ENCODE measurements at places on chromosomes 6 and 20.

- peak; percentile 22 for DNase-seq
Observed at GRCh38 chr6:36851149-36851614, 11.9 kb upstream of the CPNE5 start.

GRCh38 chr20:37349517-37350491 is 3.9 kb downstream of the SRC start:
- DNase-seq, result no peak

- no peak for DNase-seq
Observed at GRCh38 chr6:150464966-150465365, 96.2 kb downstream of the IYD start.

- DNase-seq, result peak; percentile 1
Observed at GRCh38 chr6:76633259-76633658, 560.8 kb upstream of the IMPG1 start.

DNA sequence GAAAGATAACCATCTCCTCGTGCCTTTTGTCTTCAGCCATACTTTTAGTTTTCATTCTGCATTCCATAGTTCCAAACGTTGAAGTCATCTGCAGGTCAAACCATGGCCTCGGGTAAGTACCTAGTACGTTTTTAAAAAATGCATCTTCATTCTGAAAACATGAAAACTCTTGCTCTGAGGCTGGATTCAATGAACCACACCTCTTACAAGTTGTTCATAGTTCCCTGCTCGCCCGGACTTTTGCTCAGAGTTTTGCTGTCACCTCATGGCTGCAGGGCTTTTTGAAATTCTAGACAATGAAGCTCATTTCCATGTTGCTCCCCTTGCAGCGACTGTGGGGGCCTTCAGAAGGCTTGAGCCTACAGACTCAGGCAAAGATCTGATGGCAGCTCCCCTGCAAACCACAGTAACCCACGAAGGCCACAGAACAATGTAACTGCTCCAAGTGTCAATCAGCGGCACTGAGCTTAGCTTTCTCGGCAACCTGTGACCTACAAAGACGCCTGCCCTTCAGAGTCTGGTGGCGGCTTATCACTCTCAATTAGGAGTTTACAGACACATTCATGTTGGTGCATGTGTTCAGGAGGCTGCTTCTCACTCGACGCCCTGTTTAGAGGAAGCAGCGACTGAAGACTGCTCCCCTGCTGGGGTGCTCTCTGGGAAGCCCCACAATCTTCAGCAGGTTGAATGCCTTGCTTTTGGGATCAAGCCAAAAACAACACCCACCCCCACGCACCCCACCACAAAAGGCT is 61.2 kb downstream of the FOXC1 start:
- no peak for DNase-seq

DNA sequence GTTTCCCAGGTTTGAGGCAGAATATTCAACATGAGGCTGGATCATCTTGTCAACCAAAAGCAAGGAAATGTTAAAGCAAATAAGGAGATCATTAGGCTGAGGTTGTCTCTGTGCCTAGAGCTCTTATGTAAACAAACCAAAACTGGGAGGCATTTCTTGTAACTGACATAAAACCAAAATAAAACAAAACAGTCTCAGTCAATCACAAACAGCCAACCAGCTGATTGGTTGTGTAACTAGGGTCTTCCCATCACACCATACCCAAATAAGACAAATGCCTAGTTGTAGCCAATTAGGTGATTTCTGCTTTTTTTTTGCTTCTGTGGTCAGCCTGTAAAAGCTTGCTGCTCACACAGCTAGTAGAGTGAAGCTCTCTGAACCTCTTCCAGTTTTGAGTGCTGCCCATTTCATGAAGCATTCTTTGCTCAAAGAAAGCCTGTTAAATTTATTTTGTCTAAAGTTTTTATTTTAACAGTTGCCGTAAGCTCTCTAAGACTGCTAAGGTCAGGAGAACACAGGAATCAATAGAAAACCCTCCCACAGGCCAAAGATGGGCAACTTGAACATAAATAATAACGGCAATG is 8.9 kb upstream of the FITM2 start:
- no peak for DNase-seq

GRCh38 chr6:12163149-12163548 is 127.0 kb upstream of the EDN1 start:
- no peak for DNase-seq

DNA sequence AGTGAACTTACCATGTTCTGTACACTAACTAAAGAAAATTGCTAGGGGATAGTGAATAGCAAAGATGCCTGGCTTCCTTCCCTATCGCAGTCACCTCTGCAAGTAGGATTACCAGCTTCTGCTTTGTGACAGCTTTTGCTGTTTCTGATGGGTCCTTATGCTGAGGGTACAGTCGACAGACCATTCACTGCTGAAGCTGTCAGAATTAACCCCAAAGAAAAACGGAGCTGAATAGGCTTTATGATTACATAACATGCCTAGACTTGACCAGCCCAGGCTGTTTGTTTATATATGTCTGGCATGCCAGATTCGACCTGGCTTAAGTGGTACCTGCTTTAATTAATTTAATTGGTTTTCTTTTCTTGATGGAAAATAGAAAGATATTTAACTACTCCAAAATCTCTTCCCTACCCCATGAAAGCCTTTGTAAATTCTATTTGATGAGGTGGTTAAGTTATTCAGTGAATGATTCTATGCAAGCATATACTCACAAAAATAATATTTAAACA is 21.7 kb upstream of the PRELID3B start:
- no peak for DNase-seq

- no peak for DNase-seq
Observed at GRCh38 chr6:105907991-105908390, 178.1 kb upstream of the PRDM1 start.

DNA sequence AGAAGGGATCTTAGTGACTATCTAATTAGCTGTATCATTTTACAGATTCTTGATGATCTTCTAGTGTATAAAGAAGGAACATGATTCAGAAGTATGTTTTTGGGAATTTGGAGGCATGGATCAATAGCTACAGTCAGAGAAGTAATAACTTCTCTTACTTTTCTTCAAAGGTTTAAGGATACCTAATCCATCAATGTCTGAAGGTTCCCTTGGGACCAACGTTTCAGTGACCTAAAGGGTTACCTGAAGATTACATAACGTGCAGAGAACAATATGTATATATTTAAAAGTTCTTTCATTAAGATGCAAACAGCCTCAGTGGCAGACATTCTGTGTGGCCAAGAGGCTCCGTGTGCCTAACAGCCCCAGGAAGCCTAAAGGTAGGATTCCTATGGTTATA is 3.2 kb downstream of the HDAC2 start:
- DNase-seq, result no peak

DNA sequence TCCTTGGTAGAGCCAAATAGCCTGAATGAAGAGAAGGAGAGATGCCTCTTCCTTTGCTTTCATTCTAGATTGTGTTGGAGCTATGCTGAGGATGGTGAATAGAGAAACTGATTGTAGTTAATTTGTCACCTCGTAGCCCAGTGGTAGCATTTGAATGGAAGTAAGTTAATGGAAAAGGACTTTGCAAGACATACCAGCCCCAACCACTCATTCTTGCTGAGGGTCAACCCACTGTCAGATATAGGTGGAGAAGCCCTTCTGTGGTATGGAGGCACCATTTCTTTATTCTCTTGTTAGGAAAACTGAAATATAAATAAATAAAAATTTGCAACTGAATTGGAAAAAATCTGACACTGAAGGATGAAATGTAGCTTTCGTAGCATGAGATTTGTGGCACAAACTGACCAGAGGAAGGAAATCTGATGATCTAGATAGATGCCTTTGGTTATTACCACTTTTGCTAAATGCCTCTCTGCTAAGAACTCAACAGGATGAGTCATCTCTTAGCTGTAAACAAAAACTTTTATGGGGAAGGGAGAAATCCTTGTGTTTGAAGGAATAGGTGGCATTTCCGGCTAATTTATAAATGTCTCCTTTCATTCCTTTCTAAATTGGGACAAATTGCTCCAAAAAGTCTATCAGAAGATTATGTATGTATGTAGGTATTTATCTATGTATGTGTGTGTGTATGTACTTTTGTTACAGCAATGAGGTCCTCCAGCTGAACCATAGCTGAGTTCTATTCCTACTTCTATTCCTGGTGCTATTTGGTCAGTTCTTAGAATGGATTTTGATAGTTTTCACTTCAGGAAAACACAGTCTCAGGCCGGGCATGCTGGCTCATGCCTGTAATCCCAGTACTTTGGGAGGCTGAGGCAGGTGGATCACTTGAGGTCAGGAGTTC is 76.5 kb upstream of the SUPT3H start:
- no peak for DNase-seq

DNA sequence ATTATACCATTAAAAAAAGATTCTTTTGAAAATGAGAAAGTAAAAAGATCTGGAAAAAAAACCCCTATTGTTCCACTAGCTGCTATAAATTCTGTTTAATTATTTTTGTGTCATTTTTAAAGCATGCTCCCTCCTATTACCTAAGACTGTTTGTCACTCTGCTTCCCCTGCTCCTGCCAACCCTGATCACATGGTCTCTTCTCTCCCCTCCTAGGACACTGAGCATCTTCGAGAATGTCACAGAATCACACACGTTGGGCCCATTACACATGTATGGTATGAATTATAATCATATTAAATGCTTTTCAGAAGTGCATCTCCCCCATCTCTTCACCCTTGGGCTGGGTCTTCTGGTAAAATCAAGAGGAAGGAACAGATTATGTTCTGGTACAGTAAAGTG is 6.2 kb downstream of the SNAP91 start:
- no peak for DNase-seq

GRCh38 chr6:160259598-160259997 is 977 bp upstream of the SLC22A2 start:
- no peak for DNase-seq

DNA sequence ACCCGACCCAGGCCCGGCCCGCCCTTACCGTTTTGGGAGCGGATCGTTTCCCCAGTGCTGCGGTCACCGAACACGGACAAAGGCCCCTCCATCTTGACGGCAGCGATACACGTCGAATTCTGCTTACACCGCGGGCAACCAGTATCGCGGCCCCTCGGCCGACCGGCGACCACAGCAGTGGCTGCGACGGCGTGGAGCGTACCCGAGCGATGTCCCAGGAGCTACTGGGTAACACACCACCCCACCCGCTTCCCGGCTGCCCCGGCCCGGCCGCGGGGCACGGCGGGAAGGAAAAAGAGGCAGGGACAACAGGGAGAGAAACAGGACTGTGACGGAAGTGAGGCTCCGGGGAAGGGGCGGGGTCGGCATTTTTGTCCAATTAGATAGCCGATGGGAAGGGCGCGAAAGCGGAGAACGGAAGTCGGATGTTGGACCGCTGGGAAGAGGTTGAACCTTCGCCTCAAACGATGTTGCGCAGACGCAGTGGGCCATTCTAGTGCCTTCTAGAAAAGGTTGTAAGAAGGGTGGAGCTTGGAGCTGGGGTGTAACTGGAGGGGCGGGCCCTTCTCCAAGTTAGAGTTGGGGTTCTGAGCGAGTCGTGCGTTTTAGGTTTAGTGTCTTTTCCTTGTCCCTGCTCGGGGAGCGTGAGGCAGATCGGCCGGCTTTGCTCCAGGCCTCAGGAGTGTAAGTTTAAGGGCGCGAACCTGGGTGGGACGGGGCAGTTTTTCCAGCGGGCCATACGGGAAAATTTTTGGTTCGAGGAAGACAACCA is at the start of gene TCP1:
Gene TCP1, minus strand, starts transcription at position 226 of the 772 bp plus-strand sequence. Its CDS starts 134 bp downstream, at position 92.
- peak; percentile 96 for DNase-seq

DNA sequence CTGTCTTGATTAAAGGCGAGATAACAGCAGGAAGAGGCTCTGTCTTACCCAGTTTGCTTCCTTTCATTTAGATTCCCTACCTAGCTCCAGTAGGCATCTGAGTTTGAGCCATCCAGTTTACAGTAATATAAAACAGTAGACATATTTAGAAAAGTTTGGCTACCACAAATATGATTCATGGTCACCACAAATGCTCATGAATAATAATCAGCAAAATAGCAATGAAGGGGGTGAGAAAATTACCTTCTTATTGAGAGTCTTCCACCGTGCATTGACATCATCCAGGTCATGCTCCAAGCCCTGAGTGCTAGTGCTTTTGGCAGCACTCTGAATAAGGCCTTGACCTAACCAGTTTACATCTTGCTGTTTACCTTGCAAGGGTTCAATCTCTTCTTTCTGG is 106.2 kb downstream of the DST start:
- no peak for DNase-seq

GRCh38 chr6:142074516-142074915 is 58.2 kb upstream of the GJE1 start:
- DNase-seq, result no peak

DNA sequence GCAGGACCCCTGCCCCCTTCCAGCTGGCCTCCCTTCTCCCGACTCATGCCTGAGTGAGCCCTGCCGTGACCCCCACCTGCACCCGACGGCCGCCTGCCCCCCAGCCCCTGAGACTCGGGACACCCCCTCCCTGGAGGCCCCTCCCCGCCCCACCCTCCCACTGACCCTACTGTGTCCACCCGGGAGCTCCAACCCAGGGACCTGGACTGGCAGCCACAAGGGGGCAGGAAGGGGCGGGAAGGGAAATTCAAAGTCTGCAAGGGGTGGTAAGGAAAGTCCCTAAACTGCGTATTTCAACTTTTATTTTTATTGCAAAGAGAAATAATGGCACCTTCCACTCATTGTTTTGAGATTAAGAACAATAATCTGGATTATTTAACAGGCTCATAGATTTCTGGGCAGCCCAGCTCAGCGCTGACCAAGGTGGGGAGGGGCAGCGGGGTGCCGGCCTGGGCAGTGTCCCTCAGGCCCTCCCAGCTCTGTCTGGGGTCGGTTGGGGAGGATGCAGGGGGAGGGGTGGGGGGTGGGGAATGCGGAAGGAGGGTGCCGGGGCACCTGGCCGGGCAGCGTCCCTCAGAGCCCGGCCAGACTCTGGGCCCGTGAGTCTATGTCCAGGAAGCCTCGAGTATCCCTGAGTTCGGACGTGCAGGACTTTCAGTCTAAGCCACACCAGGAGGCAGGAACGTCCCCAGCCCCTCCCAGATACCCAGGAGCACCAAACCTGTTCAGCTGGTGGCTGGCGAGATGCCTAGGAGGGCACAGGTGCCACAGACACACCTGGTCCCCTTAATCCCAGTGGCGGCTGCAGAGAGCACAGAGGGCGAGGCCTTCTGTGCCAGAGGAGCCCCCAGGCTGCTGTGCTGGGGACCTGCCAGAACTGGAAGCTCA is 1.3 kb upstream of the PTK6 start:
- peak; percentile 42 for DNase-seq

GRCh38 chr6:36547646-36548400 is 544 bp upstream of the STK38 start:
- no peak for DNase-seq

DNA sequence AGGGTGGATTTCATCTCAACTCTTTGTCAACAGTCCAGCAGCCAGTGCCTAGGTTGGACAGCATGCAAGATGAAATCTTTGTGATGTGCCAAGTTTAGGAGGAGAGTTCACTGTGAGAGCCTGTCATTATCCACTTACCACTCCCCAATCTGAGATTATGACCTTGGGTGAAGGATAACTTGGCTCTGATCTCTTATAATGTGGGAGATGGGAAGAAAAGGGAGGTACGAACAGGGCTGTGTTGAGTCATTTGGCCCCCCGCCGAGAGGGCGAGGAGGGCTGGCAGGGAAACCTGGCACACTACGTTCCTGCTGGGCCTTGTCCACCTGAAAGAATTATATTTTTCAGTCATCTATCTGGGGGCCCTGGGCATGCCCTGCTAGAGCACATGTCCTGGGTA is 35.8 kb downstream of the LAMA4 start:
- DNase-seq, result no peak

All from NCI-H510A (cell line).